IMR-90 (cell line): ENCODE measurements at places on chromosomes 11 and 22.
A peak's percentile ranks its signal among the peaks of the same experiment; 100 is the strongest.

GRCh38 chr11:44848203-44848962, 102.3 kb downstream of the TP53I11 start:
- no peak for DNase-seq

DNA sequence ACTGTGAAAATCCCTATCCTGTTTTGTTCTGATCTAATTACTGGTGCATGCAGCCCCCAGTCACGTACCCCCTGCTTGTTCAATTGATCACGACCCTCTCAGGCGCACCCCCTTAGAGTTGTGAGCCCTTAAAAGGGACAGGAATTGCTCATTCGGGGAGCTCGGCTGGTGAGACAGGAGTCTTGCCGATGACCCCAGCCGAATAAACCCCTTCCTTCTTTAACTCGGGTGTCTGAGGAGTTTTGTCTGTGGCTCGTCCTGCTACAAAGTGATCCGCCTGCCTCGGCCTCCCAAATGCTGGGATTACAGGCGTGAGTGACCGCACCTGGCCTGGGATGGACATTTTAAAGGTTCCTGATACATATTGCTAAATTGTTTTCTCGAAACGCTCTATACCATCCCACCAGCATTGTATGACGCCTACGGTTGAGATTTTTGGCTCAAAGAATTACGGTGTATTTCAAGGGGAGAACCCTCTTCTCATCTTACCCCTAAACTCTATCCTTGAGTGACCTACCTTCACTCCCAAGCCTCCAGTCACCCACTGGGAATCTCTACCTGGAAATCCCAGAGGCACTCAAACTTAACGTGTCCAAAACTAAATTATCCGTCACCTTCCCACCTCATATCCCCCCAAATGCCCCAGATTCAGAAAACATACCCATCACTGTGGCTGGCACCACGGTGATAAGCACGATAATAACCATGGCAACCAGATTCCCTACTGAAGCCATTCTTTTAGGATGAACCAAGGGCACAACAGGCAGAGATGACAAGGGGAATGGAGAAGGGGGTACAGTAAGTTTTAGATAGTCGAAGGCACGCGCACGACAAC, 789 bp upstream of the POLA2 start:
- DNase-seq: no peak

DNA sequence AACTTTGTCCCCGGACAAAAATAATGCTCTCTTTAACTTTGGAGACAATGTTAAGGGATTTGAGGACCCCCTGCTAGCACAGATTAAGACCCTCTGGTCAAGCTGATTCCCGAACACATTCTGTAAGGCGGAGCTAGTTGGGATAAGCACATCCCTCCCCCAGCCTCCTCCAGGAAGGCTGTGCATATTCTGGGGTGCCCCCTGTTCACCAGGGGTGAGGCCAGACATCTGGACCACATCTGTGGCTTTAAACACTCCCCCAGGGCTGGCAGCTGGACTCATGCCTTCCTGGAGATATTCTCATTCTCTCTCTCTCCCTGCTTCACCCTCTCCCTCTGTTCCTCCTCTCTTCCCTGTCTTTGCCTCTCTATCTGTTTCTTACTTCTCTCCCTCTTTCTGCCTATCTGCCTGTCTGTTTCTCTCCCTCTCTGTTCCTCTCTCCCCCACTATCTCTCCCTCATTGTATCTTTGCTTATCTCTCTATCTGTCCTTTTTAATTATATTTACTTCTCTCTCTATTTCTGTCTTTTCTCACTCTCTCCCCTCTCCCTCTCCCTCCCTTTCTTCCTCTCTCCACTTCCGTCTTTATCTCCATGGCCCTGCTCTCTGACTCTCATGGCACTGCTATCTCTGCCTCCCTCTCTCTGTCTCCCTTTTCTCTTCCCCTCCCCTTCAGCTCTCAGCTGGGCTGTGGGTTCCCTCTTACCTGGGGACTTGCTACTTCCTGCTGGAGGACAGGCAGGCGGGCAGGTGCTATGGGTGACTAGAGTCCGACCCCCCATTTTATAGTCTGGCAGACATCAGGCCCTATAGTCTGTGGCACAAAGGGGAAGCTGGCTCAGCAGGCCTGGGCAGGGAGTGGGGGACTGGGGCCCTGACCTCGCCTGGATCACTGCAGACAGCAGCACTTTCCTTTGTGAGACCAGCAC, at the start of gene CRYBB1:
TSS of gene CRYBB1 (minus strand) at position 757 of the 929 bp plus-strand sequence. CDS start 1,708 bp downstream, outside the sequence.
- peak; percentile 36 for DNase-seq

GRCh38 chr22:38180841-38181452, 683 bp downstream of the PLA2G6 start:
- no peak for DNase-seq

DNA sequence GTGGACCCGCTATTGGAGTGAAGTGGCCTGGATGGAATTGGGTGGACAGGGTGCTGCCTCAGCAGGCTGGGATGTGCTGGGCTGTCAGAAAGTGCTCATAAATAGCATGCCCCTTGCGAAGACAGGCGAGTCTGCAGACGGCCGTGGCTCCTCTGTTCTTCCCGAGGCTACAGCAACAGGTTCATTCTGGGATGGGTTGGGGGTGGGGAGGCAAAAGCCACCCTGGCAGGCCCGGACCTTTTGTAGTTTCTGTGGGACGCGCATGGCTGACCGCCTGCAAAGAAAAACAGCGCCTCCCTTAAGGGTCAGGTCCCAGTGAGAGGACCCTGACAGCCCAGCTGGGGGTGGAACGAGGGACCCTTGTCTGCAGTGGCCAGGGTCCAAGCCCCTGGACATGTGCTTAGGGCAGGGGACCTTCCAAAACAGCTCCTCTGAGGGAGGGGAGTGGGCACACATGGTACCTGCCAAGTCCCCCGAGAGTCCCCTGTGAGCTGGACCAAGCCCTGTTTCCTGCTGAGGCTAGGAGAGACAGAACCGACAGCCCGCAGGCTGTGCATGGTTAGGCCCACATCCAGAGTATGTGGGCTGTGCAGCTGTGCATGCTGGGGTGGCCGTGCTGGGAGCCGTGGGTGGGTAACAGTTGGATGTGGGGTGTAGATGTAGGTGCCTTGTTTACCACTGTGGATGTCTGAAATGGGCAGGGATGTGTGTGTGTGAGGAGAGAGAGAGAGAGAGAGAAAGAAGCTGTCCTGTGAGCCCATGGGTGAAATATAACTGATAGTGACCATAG, at the start of gene CRYBB3:
TSS of gene CRYBB3 (plus strand) at position 128 of the 790 bp plus-strand sequence. CDS start 1,539 bp downstream, outside the sequence.
- DNase-seq: no peak

- DNase-seq: no peak
Observed at GRCh38 chr11:75394085-75394840, 5.1 kb upstream of the RPS3 start.

DNA sequence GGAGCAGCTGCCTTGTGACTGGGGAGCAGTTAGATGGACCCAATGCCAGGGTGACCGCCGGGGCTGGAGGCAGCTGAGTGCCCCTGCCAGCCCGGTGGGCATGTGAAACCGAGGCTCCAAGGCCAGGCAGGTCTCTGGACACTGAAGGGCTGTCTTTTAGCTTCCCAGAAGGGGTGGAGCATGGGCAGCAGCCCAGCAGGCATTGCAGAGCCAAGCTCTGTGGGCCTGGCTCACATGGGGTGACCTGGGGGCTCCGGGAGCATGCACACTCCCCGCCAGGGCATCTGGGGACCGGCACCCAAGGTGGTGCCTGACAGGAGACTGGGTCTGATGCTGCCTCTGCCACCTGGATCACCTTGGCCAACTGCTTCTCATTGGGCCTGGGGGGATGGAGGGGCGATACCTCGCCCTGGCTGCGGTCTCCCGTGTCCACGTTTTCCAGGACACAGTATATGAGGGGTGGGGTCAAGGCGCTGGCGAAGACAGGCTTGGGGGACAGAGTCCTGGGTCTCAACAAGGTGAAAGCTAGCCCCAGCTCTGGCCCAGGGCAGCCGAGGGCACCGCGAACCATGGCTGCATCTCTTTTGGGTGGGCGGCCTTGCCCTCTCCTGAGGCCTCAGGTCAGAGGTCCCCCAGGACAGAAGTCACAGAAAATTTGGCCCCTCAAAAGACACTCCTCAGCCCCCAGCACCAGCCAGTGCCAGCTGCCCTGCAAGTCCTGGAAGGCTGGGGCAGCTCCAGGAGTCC, 3.5 kb downstream of the INS start:
- DNase-seq: no peak

DNA sequence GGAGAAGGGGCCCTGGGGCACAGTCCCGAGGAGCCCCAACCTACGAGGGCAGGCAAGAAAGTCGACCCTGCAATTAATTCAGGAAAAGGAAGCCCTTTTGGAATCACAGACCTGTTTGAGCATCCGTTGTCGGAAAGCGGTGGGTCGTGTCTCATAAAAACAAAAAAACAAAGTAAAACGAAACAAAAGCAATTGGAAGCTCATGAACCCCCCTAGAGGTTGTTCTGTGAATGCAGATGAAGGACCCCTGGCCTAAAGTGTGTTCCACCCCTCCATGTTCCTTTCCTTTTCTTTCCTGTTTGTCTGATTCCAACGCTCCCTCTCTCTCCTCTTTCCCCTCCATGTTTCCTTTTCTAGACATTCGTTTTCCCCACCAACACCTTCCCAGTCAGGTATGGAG, 203.7 kb downstream of the GRIK4 start:
- no peak for DNase-seq
